Tibial artery (tissue), 4 donors: ENCODE measurements at places on chromosomes 1 and 21.

DNA sequence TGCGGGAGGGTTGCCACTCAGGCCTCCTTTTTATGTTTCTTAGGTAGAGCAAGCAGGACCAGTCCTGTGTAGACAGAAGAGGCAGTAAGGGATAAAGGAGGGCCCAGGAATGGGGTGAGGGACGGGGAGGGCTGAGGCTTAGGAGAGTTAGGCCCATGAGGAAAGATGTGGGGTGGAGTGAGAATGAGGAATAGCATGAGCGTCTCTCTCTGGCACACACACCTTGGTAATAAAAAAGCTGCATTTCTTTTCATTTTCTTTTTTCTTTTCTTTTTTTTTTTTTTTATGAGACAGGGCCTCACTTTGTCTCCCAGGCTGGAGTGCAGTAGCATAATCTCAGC is 7.6 kb upstream of the HSPG2 start:
- no peak for DNase-seq

DNA sequence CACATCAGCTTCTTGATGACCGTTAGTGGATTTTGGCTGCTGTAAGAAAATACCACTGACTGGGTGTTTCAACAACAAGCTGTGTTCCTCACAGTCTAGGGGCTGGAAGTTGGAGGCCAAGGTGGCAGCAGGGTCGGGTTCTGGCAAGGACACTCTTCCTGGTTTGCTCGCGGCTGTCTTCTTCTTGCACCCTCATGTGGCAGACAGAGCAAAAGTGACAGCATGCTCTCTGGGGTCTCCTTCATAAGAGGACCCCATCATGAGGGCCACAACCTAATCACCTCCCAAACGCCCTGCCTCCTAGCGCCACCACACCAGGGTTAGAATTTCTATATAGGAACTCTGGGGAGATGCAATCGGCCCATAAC is 18.6 kb upstream of the TSPEAR start:
- no peak for DNase-seq

DNA sequence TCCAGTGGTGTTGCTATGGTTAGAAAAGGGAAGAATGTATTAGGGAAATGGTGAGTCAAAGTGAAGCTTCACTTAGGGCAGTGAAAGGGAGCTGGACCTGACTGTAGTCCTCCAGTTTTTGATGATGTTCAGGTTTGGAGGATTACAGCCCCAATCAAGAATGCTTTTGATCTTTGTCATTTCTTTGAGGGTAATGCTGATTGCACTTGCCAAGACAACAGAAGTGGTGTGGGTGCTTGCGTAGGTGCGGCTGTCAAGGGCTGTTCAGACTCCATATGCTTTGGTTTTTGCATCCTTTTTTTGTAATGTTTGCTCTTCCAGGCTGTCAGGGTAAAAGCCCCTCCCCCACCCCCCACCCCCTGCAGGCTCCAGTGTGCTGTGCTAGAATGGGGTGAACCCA is 38.9 kb downstream of the HHAT start:
- DNase-seq = no peak

- no peak for DNase-seq
Observed at GRCh38 chr1:5522531-5523145, 469.6 kb downstream of the NPHP4 start.

- DNase-seq = no peak
Observed at GRCh38 chr1:160520999-160521398, 2.1 kb downstream of the SLAMF6 start.

- peak; percentile 39 for DNase-seq
Observed at GRCh38 chr1:54810153-54810942, 9.2 kb upstream of the TTC22 start.

GRCh38 chr1:110765640-110766335 is 91.0 kb upstream of the KCNA3 start:
- no peak for DNase-seq

- DNase-seq = peak; percentile 75
Observed at GRCh38 chr1:84298684-84299535, 2.6 kb upstream of the SAMD13 start.

DNA sequence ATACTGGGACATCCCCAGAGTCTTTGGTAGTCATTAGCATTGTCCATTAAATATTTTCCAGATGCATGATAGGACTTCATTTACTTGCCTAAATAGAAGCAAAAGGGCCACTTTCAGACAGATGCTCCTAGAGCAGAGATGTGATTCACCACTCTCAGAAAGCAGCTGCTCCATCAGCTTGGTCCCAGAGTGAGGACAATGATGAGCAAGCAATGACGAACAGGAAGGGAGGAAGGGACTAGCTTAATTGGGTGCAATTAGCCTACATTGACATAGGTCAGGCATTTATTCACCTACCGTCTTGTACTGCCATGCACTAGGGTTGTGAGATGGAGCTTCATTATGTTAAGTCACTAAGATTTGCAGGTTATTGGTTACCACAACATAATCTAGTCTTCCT is 85.1 kb upstream of the PLXNA2 start:
- no peak for DNase-seq

- no peak for DNase-seq
Observed at GRCh38 chr21:28213261-28213660, 779.4 kb downstream of the LTN1 start.

DNA sequence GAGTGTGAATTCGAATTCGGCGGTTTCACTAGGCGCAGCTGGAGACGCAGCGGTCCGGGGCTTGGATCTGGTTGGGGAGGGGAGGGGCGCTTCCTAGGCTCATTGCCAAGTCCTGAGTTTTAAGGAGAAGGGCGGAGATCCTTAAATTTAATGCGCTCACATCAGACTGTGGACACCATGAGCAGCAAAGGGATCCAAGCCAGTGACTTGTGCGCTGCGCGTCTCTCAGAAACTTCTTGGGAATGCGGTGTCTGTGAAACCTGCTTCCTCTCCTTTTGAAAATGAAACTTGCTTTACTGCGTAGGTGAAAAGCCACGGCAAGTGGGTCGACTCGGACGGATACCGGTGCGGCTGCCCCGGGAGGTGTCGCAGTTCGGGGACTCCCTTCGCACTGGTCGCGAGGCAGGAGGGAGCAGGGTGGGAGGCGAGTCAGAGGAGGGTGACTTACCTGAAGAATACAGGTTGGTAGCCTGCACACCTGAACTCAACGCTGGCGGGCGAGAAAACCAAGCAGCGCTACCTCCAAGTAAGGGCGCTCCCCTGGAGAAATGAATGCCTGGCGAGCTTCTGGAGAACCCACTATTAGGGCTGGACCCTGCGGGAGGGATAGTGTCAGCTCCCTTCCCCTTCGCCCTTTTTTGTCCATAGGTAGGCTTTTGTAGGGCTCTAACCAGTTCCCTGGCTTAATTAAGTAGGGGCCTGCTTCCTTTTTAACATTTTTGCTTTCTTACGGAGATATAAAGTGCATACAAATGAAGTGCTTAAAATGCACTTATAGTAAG is 992 bp downstream of the TENT5C start:
- DNase-seq = no peak
